Placental pericyte (primary cell): ENCODE measurements at places on chromosomes 7 and 10. TPM values are rescaled to one million over a fixed set of nuclear protein-coding genes. Genes with fewer than 3 reads are reported as not detected.

NKX2-3 gene
- total RNA-seq: not detected in 2 replicates

CFAP69 gene
- 3.6 and 5.3 TPM in 2 replicates for total RNA-seq

AHR gene
- total RNA-seq: 114 and 167 TPM in 2 replicates

MAGI2 gene
- 18.9 and 30.6 TPM in 2 replicates for total RNA-seq

CRHR2 gene
- not detected in 2 replicates for total RNA-seq

BICC1 gene
- total RNA-seq: 29.8 and 50.1 TPM in 2 replicates

NCF1 gene
- total RNA-seq: 0.29 TPM in 1 of 2 replicates, not detected in the other
